IMR-90 (cell line): ENCODE measurements at places on chromosomes 6 and 20. TPM values are rescaled to one million over a fixed set of nuclear protein-coding genes. Genes with fewer than 3 reads are reported as not detected.
A peak's percentile ranks its signal among the peaks of the same experiment; 100 is the strongest.

Gene PSORS1C2
- not detected in 2 replicates for total RNA-seq

Gene GSTA2
- total RNA-seq, result not detected in 2 replicates

Gene BPIFB2
- not detected in 2 replicates for total RNA-seq

Gene SCUBE3
- total RNA-seq, result 19.9 and 21.1 TPM in 2 replicates

Gene ATP6V1G2
- 1.4 and 3.1 TPM in 2 replicates for total RNA-seq

Gene CAP2
- 14.5 and 16.1 TPM in 2 replicates for total RNA-seq

- no peak for DNase-seq
Measured at GRCh38 chr6:321536-322258, 29.4 kb downstream of the DUSP22 start.

GRCh38 chr6:148508401-148509041, 165.9 kb downstream of the SASH1 start:
- DNase-seq, result peak; percentile 83

DNA sequence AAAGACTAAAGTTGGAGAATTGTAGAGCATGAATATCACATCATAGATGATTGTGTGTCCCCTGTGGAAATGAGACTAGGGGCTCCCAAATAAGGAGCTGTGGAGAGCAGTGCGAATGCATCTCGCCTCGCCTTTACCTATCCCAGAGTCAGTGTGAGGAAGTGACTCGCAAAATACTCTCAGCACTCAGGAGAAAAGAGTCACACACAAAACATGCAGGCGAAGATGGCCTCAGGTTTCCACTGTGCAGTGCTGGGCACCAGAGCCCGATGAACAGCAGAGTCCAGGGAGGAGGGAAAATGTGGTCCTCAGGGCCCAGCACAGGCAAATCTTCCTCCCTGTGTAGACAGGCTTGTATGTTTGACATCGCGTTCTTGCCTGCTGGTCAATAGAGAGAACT, 126.5 kb upstream of the AFDN start:
- no peak for DNase-seq

DNA sequence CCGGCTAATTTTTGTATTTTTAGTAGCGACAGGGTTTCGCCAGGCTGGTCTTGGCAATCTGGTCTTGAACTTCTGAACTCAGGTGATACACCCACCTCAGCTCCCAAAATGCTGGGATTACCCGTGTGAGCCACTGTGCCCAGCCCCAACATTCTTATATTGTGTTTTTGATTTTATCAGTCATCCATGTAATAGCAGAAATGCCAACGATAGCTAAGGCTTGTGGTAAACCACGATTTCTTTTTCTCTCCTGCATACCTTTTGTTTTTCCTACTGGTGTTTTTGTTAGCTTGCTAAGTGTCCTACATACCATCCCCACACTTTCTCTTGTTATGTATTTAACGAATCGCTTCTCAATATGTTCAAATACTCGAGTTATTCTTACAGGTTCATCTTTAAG, 12.1 kb downstream of the PHACTR2 start:
- DNase-seq, result no peak

DNA sequence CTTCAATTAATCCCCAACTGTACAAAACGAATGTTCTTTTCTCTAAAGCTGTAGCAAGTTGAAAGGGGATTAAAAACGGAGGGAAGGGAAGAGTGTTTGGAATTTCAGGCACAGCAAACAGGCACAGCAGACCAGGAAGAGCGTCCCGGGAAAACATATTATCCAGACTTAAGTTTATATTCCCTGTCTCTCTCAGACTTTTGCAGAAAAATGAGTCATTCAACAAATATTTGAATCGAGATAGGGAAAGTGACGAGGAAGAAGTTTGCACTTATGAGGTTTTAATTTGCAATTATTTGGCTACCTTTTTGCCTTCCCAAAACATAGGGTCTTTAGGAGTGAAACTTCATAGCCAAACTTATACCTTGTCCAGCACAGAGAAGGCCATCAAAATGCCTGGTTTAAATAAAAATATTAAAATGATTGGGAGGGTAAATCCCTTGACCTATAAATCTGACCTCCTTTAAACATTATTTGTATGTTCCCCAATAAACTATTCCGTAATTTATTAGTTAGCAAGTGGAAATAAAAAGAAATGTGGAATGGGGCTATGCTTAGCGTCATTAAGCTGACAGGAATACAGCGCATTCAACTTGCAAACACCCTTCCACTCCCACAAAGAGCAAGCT, 16.0 kb downstream of the HFE start:
- DNase-seq, result peak; percentile 77

GRCh38 chr6:135358985-135359384, 138.6 kb downstream of the AHI1 start:
- DNase-seq, result peak; percentile 67

GRCh38 chr6:111927321-111927720, 54.1 kb upstream of the FYN start:
- no peak for DNase-seq

GRCh38 chr20:25397821-25398220, 7.2 kb upstream of the ABHD12 start:
- DNase-seq, result peak; percentile 30

DNA sequence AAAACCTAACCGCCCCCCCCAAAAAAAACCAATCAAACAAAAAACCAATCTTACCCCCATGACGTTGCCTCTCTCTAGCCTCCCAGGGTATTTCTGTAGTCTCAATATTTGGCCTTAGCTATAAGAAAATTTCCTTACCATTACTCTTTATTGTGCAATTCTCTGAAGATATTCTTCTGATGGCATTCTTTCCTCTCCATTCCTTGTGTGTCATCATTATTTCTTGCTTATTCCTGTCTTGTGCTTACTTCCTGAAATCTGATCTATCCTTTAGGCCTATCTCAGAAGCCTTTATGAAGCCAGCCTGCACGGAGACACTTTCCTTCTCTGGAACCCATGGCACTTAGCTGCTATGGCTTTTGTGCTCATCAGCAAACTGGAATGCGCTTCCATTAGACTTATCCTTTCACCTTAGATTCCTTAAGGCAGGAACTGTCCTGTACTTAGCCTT, 65.9 kb upstream of the DDR1 start:
- peak; percentile 92 for DNase-seq

DNA sequence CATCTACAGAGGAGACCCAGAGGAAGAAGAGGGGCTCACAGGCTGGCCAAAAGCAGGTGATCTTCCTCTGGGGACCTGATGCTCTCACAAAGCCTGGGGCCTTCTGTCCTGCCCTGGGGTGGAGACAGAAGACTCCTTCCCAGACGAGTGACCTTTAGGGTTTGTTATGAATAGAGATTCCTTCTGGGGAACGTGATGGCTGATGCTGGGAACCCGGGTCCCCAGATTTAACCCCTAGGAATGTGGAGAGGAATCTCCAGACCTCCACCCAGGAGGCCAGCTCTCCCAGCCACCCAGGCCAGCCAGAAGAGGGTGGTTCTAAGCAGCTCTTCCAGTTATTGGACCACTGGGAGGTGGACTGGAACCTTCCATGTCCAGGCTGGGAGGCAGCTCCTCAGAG, 16.8 kb upstream of the CCN5 start:
- DNase-seq, result no peak
